CD8-positive, alpha-beta memory T cell (primary cell): ENCODE measurements at places on chromosomes 5 and 9. TPM values are rescaled to one million over a fixed set of nuclear protein-coding genes. Genes with fewer than 3 reads are reported as not detected.
A peak's percentile ranks its signal among the peaks of the same experiment; 100 is the strongest.

- H3K36me3 ChIP-seq: no peaks in the 10 kb centered on the region
- H3K27me3 ChIP-seq: no peaks in the 10 kb centered on the region
- no peak for DNase-seq
- no peak overlapping the region for H3K4me3 ChIP-seq
- H3K4me1 ChIP-seq: no peaks in the 10 kb centered on the region
- no peak overlapping the region for H3K27ac ChIP-seq
Measured at GRCh38 chr5:27124590-27124989, 86.2 kb upstream of the CDH9 start.

- no peak for DNase-seq
- no peaks in the 10 kb centered on the region for H3K36me3 ChIP-seq
- no peaks in the 10 kb centered on the region for H3K27me3 ChIP-seq
- H3K4me1 ChIP-seq: no peaks in the 10 kb centered on the region
- H3K4me3 ChIP-seq: no peak overlapping the region
Measured at GRCh38 chr5:18032744-18033143, 398.5 kb downstream of the TAF11L14 start.

- H3K4me1 ChIP-seq: no peaks in the 10 kb centered on the region
- H3K4me3 ChIP-seq: no peak overlapping the region
- DNase-seq: no peak
- no peaks in the 10 kb centered on the region for H3K36me3 ChIP-seq
- no peaks in the 10 kb centered on the region for H3K27me3 ChIP-seq
Measured at GRCh38 chr5:67378256-67378655, 181.7 kb upstream of the CD180 start.

- H3K36me3 ChIP-seq: no peaks in the 10 kb centered on the region
- no peaks in the 10 kb centered on the region for H3K4me1 ChIP-seq
- H3K27ac ChIP-seq: no peak overlapping the region
- no peaks in the 10 kb centered on the region for H3K27me3 ChIP-seq
- H3K4me3 ChIP-seq: no peak overlapping the region
Measured at GRCh38 chr5:166959766-166960165, 1331.7 kb upstream of the WWC1 start.

- DNase-seq: no peak
- peaks cover 6% of the 10 kb centered on the region for H3K4me1 ChIP-seq
- no peaks in the 10 kb centered on the region for H3K36me3 ChIP-seq
Measured at GRCh38 chr5:132220491-132220890, 7.2 kb downstream of the P4HA2 start.

DNA sequence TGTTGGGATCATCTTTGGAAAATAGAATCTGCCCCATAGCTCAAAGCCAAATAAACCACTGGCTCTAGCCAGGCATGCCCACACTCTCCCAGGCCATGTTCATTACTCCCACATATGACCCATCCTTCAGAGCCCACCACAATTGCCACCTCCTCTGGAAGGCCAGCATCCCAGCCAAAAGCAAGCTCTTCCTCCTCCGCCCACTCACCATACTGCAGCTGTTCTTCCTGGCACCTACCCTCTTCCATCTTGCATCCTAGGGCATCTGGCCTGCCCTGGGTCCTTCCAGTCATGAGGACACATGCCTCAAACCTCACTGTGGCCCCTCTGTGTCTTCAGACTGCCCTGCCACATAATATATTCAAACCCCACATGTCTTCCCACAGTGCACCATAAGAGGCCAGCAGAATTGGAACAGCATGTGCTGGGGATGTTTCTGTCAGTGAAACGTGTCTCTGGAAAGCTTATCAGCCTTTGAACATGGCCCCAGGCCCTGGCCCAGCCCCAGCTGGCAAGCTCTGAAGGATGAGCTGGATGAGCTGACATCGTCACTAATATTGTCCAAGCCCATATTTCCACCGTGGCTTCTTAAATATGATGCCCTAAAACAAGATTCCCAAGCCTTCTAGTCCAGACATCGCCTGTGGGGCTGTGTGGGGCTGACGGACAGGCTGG, 230.8 kb downstream of the AGTPBP1 start:
- H3K36me3 ChIP-seq: no peaks in the 10 kb centered on the region
- no peak overlapping the region for H3K27ac ChIP-seq
- no peak for DNase-seq
- H3K27me3 ChIP-seq: no peaks in the 10 kb centered on the region
- no peak overlapping the region for H3K4me3 ChIP-seq

- H3K27me3 ChIP-seq: no peaks in the 10 kb centered on the region
- DNase-seq: no peak
- no peak overlapping the region for H3K27ac ChIP-seq
- H3K4me1 ChIP-seq: peaks cover 4% of the 10 kb centered on the region
- H3K36me3 ChIP-seq: no peaks in the 10 kb centered on the region
- no peak overlapping the region for H3K4me3 ChIP-seq
Measured at GRCh38 chr9:128298535-128299482, 22.7 kb downstream of the SWI5 start.

DNA sequence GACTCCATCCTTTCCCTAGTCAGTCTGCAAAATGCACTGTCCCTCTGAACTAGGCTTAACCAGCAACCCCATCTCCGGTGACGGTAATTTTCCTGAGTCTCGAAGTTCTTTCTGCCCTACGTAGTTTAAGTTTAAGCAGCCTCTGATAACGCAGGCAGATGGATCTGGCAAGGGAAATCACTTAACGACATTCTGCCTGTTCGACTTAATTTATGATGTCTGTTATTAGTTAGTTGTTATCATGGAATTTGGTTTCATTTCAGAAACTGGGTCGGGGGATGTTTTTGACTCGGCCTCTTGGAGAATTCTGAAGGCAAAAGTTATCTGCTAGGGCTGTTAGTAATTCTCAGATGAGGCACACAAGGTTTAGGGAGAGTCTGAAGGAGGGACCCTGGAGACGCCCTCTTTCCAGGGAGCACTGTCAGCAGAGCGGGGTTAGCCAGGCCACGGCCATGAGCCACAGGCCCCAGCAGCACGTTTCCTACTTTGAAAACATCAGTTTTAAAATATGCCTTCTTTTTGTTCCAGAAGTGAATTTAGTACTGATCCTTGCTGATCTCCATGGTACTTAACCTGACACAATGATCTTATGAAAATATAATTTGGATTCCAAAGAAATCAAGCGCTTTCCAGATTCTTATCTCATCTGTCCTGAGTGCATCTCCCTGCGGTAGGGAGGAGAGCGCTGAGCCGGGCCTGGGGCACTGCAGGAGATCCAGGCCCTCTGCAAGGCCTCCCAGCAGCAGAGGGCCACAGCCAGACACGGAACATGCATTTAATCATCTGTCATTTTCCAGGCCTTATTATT, 171.0 kb upstream of the OTULINL start:
- DNase-seq: no peak
- H3K36me3 ChIP-seq: no peaks in the 10 kb centered on the region
- H3K4me1 ChIP-seq: peaks cover 30% of the 10 kb centered on the region
- H3K4me3 ChIP-seq: no peak overlapping the region
- no peak overlapping the region for H3K27ac ChIP-seq
- no peaks in the 10 kb centered on the region for H3K27me3 ChIP-seq

DNA sequence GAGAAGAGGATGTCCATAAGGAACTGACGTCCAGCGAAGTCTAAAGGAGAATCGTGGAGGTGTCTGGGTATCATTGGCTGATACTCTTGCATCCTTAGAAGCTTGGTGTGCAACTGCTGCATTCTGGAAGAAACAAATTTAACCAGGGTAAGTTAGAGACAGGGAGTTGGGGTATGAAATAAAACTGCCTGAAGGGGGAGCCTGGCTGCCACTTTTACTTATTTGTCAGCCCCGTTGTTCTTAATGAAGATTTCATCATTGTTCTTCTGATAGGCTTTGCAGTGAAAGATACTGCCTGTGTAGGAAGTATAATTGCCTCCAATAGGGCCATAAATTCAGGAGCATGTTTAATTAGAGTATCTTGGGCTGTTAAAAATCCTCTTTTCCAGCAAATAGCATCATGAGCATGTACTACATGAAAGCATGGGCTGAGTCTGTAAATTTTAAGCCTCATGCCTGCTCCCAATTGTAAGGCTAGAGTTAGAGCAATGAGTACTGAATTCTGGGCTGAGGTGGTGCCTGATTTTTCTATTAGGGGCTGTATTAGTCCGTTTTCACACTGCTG, 1264.5 kb upstream of the ACO1 start:
- H3K27me3 ChIP-seq: no peaks in the 10 kb centered on the region
- no peak overlapping the region for H3K4me3 ChIP-seq
- DNase-seq: peak; percentile 51

DNA sequence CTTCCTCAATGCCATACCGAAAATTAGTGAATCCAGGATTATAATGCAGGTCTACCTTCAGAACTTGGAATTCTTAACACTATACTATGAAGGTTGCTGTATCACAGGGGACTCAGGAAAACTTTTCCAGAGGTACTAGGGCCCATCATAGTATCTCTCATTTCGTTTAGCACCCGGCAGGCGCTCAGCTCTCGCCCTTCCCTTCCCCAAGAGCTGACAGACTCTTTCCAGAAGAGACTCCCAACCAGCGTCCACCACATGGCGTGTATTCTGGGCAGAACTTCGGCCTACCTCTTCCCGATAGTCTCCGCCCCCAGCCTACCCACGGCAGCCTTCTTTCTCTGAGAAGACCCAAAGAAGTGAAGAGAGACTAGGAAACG, 271 bp downstream of the NOL8 start:
- H3K27ac ChIP-seq: peak overlapping the region; percentile 98
- DNase-seq: no peak
- H3K27me3 ChIP-seq: no peaks in the 10 kb centered on the region
- H3K4me1 ChIP-seq: peaks cover 22% of the 10 kb centered on the region

- H3K36me3 ChIP-seq: no peaks in the 10 kb centered on the region
- H3K27ac ChIP-seq: no peak overlapping the region
- H3K27me3 ChIP-seq: no peaks in the 10 kb centered on the region
- H3K4me1 ChIP-seq: no peaks in the 10 kb centered on the region
- H3K4me3 ChIP-seq: no peak overlapping the region
- DNase-seq: no peak
Measured at GRCh38 chr5:72692231-72692637, 124.2 kb upstream of the TNPO1 start.

DNA sequence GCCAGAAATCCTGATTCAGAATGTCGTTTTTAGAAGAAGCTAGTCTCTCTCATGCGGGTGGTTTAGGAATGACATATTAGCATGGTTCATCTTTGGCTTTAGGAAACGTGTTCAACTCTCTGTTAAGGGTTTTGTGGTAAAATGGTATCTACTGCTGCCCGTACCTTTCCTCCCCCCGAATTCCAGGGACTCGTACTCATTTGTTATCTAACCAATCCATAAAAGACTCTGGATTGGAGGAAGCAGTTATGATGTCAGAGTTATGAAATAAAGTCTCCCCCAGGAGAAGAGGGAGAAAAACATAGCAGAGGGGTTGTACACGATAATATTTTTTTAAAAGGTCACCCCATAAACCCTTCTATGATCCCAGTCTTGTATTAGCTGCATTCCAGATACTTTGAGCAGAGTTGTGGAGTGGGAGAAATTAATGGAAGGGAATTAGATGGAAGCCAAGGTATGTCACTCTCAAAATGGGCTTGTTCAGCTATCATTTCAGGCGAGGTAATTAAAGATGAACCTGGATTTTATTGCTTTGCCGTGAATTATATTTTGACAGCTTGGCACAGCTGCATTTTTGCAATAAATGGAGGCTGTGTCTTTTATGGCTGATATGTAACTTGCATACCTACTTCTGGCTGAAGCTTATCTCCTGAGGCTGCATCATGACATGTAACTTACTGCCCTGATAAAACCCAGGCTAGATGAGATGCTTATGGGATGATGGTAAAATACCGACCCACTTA, 31.3 kb downstream of the RAI14 start:
- no peaks in the 10 kb centered on the region for H3K36me3 ChIP-seq
- H3K4me3 ChIP-seq: no peak overlapping the region
- no peaks in the 10 kb centered on the region for H3K4me1 ChIP-seq
- H3K27me3 ChIP-seq: no peaks in the 10 kb centered on the region

- H3K4me1 ChIP-seq: no peaks in the 10 kb centered on the region
- DNase-seq: no peak
- no peaks in the 10 kb centered on the region for H3K36me3 ChIP-seq
- no peak overlapping the region for H3K4me3 ChIP-seq
- H3K27me3 ChIP-seq: peaks cover 6% of the 10 kb centered on the region
- no peak overlapping the region for H3K27ac ChIP-seq
Measured at GRCh38 chr9:91771027-91771426, 179.0 kb downstream of the ROR2 start.

The FGFR4 gene
- 1.2 TPM for total RNA-seq

The DND1 gene
- 2.3 TPM for total RNA-seq

The PCA3 gene
- total RNA-seq: not detected

The NAIF1 gene
- total RNA-seq: 14.0 TPM
